Activated effector memory CD4-positive, alpha-beta T cell treated with Interleukin-2 at 50 U/mL for 16 hours (primary cell): ENCODE measurements at places on chromosomes 2 and 18.
A peak's percentile ranks its signal among the peaks of the same experiment; 100 is the strongest.

DNA sequence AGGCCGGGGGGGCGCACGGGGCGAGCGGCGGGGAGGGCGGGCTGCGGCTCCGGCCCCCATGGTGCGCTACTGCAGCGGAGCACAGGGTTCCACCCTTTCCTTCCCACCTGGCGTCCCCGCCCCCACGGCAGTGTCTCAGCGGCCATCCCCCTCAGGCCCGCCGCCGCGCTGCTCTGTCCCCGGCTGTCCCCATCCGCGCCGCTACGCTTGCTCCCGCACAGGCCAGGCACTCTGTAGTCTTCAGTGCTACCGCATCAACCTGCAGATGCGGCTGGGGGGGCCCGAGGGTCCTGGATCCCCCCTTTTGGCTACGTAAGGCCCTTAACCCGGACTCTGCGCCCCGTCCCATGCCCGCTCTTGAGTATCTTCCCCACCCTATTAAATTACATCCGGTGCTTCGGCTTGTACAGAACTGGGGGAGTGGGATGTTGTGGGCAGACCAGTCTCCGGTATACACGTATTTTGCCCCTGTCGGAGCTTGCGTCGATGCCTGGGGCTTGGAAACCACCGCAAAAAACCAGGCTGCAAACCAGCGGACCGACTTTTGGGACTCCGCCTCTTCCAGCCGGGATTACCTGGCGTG lies 598 bp upstream of the WBP1 start:
- DNase-seq: peak; percentile 76

- DNase-seq: no peak
Observed at GRCh38 chr2:21552981-21553380, 429.2 kb downstream of the TDRD15 start.

GRCh38 chr18:11909591-11910026 lies 1.5 kb upstream of the MPPE1 start:
- no peak for DNase-seq

- no peak for DNase-seq
Observed at GRCh38 chr2:212361174-212361756, 177.3 kb downstream of the ERBB4 start.

- no peak for DNase-seq
Observed at GRCh38 chr2:42214669-42215068, 45.5 kb downstream of the EML4 start.

DNA sequence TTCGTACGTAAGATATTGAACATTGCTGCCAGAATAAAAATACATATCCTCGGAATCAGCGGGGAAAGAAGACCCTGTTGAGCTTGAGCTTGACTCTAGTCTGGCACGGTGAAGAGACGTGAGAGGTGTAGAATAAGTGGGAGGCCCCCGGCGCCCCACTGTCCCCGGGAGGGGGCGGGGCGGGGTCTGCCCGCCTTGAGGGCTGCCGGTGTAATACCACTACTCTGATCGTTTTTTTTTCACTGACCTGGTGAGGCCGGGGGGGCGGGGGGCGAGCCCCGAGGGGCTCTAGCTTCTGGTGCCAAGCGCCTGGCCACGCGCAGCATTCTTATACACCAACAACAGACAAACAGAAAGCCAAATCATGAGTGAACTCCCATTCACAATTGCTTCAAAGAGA lies 324.0 kb upstream of the REG3G start:
- no peak for DNase-seq

- no peak for DNase-seq
Observed at GRCh38 chr2:25068217-25068616, 26.3 kb downstream of the EFR3B start.

DNA sequence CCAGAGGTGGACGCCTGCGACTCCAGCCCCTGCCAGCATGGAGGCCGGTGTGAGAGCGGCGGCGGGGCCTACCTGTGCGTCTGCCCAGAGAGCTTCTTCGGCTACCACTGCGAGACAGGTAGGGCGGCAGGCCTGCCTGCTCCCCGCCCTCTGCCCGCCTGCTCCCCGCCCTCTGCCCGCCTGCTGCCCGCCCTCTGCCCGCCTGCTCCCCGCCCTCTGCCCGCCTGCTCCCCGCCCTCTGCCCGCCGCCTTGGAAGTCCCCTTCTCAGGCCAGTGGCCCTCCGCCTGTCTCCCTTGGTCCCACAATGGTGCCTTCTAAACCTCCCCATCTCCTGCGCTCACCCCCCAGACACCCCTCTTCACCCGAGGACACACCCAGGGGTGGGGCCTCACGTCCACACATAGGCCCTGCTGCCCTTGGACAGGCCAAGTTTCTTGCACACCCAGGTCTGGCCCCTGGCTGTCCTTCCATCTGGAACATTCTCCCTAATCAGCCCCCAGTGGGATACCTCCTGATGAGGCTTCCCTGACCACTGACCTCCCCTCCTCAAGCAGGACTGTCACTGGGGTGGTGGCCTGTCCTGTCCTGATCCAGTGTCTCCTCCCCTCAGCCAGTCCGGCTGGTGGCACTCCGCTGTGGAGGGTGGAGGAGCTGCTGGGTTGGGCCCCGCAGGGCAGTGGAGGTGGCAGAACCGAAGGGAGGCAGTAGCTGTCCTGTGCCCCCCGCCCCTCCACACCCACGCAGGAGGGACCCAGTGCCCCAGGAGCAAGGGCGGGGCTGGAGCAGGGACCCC lies 37.9 kb downstream of the MTERF4 start:
- peak; percentile 25 for DNase-seq

DNA sequence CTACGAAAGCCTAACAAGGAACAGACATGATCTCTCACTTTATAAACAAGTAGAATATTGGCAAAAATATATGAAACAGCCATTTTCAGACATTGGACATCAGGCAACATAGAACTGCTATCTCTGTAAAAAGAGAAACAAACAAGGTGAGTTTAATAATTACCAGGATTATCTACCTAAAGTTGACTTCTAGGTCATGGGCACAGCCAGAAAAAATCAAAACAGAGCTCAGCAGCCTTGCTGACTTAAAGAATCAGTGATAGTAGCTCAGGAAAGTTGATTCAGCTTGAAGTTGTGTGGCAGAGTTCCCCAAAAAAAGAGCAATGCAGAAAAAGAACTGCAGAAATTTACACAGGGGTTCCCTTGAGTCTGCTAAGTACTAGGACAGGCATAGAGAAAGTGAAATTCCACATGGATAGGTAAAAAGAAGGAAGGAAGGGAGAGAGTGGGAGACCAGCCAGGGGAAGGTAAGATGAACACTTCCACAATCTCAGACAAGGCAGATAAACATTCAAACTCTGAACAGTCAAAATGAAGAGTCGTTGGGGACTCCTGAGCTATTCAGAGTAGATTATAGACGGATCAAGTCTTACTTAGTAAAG lies 102.0 kb downstream of the EXOC6B start:
- no peak for DNase-seq

- no peak for DNase-seq
Observed at GRCh38 chr2:114056294-114057143, 166.6 kb downstream of the ACTR3 start.

DNA sequence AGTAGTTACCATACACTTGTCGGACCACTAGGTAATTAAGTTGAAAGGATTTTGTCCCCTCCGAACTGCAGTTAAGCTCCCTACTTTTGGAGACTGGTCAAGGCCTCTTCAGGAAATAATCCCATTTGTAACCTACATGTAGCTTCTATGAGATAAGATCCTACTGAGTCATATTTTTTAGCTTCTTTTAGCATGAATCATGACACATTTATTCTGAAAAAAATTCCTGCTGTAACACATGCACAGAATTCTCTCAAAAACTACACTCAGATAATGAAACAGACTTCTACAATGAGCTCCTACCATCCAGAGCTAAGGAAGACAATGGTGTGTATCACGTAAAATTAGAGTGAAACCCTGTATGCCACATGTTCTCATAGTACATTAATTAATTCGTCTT lies 100.7 kb upstream of the CCDC195 start:
- no peak for DNase-seq

- no peak for DNase-seq
Observed at GRCh38 chr2:63054841-63055225, 4.2 kb downstream of the OTX1 start.

GRCh38 chr2:176732780-176733179 lies 463.5 kb downstream of the MTX2 start:
- no peak for DNase-seq

DNA sequence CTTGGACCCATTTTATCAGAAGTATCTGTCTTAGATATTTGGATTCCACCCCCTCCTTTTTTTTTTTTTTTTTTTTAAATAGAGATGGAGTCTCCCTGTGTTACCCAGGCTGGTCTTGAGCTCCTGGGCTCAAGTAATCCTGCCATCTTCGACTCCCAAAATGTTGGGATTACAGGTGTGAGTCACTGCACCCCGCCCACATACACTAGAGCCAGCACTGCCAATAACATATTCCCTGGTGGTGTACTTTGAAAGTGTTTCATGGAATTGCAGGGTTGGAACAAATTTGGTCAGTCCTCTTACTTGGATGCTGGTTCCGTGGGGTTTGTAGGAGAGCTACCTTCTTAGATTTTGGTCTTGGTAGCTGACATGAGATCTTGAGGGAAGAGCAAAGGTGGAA lies 15.0 kb downstream of the PDCL3 start:
- DNase-seq: no peak

DNA sequence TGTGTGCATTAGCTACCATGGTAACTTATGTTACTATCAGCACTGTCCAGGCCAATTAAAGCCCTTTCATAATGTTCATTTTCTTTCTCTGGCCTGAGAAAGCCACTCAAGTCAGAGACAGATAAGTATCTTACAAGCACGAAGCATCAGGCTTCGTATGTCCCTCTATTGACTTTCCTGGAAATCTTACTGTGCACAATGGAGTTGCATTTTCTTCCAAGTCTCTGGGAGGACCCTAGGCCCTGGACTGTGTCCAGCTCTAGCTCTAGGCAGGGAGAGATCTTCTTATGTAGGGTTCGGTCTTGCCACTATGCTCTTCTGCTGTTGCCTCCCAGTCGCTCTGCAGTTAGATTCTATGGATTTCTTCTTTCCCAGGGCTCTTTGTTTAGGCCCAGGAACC lies 40.0 kb upstream of the ITGA6 start:
- no peak for DNase-seq

DNA sequence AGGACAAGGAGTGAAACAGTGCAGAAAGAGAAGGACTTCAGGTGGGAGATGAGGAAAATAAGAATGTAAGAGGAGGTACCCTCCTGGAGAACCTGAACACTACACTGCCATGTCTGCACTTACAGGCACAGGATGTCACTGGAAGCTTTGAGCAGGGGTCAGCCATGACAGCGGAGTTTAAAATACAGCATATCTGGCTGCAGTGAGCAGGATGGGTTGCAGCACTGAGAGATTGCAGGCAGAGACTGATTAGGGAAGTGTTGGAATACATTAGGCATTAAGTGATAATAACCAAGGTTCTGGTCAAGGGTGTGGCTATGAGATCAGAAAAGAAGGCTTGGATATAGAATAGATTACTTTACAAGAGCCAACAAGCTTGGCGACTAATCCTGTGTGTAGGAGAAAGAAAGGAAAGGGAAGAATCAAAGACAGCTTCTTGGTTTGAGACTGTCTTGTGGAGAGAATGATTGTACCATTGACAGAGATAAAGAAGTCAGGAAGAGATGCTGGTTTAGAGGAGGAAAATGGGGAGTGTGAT lies 171.1 kb upstream of the RBMS1 start:
- no peak for DNase-seq

- no peak for DNase-seq
Observed at GRCh38 chr18:75244351-75245313, 34.0 kb downstream of the TSHZ1 start.

- DNase-seq: no peak
Observed at GRCh38 chr18:59821983-59822382, 77.8 kb upstream of the PMAIP1 start.

- DNase-seq: no peak
Observed at GRCh38 chr2:109644571-109645275, 30.6 kb downstream of the SOWAHC start.
